ENCODE measurements at places on chromosomes 16 and 17.

DNA sequence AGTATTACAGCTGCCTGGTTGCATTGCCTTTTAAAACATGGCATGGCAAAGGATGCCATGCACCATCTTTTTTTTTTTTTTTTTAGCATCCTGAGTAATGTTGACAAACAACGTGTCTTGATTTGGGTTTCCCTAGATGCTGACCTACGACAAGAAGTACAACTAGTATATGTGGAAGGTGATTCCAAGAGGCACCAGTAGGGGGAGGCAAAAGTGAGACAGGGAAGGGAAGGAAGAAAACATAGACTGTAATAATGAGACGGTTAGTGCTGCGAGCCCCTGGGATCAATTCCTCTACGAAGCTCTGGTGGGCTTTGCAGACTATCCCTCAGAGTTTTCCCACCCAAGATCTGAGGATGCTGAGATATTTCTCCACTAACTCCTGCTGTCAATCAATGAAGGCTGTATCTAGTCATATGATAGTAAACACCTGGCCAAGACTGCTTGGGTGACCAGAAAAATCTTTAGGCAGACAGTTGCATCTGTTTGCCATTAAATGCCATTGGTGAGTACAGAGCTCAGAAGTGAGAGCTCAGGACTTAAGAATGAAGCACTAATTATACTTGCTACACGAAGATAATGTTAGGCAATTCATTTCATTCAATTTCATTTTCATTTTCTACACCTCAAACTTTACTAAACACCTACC lies 458.6 kb upstream of the GOT2 start:
- peak; percentile 31 for DNase-seq

GRCh38 chr16:89898201-89898967 lies 20.3 kb upstream of the MC1R start:
- DNase-seq: no peak

DNA sequence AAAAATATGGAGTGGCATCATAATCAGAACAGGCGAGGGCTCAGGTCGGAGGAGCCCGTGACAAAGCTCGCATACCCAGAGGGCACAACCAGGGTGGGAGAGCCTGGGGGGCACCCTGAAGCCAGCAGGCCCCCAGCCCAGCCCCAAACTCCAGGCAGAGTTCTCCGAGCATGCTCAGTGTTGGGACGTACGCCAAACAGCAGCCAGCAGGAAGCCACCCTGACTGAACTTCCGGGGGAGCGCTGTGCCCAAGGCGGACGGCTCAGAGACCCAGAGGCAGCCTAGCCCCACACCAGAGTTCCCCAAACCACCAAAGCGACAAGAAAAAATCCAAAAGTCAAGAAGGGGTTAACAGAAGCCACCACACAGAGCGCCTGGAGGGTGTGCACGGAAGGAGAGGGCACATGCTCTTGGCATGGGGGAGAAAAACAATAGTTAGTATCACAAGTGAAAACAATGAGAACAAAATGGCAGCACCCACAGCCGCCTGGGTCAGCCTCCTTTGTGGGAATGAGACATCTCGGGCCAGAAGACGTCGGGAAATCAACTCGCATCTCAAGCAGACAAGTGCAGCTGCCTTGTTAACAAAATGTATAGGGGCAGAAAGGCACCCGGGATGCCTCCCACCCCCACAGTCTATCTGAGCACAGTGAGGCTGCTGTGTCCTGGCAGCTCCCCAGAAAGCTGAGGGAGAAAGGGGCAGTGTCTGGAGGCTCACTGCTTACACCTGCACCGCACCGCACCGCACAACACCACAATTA lies 11.9 kb downstream of the EXOC7 start:
- DNase-seq: no peak

DNA sequence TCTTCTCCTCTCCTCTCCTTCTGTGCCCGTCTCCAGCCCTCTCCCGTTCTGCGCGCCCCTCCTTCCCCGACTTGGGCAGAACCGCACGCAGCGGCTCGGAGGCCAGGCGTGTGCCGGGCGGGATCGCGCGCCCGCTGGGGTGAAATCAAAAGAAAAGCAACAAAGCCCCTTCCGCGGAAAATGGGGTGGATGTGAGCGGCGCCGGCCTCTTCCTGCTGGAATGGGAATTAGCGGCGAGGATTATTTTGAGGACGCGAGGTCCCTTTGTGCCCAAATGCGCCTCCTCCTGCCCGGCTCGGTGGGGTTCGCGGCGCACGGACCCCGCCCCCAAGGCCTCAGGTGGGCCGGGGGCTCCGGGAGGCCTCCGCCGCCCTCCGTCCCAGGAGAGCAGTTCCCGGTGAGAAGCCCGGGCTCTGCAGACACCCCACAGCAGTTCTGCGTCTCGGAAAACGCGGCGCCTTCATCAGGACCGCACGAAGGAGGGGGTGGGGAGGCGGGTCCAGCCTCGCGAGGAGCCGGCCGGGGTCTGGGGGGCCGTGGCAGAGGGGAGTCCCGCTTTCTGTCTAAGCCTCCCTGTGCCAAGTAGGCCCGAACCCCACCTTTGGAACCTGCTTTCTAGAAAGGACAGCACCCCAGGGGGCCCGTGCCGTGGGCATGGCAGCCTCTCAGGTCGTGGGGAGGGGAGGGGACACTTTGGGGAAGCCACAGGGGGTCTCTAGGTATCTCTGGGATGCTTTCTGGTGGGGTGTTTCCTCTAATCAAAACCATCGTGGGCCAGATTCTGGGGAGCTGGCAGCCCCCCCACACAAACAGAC lies 91.0 kb upstream of the CBX4 start:
- DNase-seq: no peak

All from common myeloid progenitor, CD34-positive (primary cell).